ACHN (cell line): ENCODE measurements at places on chromosomes 6 and 20.

DNA sequence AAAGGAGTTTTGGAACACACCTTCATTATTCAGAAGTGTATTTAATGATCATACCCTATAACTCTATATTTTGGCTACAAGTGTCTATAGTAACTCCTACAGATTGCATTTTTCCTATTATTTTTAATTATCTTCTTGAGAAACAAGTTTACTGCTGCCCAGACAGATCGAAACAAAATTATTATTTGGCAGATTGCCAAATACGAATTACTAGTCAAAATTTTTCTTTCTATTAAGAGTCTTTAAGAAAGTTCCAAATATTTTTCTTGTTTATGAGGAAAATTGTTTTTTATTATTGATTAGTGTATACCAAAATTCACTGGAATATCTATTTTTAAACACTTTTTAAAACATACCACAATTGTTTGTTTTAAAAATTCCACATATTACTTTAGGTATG is 821.9 kb upstream of the SLC35B3 start:
- DNase-seq = no peak

GRCh38 chr6:89242574-89243330 is 25.6 kb upstream of the GABRR1 start:
- DNase-seq = peak; percentile 37

DNA sequence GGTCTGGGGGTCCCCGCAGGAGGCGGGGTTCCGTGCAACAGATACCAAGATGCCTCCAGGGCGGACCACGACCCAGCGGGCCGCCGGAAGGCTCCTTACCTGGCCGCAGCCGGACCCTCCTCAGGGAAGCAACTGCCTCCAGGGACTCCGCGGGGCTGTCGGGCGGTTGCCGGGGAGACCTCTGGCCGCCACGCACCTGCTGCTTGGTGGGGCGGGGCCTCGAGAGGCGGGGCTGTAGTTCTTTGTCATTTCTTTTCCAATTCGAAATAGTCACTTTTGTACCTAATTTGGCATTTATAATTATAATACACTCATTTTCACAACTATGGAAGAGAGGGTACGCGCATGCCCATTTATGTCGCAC is 647 bp downstream of the AK9 start:
- DNase-seq = peak; percentile 35

DNA sequence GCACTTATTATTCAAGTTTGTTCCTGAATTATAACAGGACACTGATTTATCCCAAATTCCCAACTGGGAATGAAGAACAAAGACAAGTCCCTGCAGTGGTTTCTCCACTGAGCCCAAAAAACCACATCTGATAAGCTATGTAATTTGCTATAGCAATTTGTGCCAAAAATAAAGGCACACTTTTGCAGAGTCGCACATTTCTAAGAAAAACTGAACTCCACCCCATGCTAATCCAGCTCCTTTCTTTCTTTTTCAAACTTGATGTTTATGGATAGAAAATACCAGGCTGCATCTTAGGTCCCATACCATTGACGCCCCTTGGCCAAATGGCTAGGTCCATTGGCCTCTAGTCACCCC is 170.2 kb upstream of the CITED2 start:
- DNase-seq = no peak

DNA sequence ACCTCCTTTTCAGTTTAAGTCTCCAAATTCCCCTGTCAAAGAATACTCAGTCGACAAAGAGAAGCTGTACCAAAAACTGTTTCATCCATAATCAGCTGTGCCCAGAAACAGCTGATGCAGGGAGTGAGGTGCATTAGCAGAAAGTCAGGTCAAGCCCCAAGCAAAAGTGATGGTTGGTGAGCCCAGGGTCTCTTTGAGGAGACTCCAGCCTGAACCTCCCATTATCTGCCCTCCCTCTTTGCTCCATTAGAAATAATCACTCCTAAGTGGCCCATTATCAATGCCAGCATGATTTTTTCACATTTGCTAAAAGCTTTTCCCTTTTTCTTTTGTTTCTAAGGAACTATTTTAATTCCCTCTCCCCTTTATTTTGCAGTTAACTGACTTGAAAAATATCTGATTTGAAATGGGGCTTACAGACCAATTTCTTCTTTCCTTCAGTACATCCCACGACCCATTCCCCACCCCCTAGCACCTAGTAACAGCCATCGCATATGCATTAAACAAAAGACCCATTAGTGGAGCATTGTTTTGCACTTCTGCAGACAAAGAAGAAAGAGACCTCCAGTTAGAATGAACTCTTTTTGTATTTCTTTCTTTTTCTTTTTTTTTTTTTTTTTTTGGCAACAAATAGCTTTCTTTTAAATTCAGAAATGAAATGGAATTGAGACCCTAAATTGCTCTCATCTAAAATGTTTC is 257.0 kb downstream of the GRIK2 start:
- DNase-seq = no peak

- no peak for DNase-seq
Measured at GRCh38 chr6:140370976-140371870, 996.8 kb upstream of the CITED2 start.

GRCh38 chr20:10633718-10634117 is 40.1 kb downstream of the JAG1 start:
- no peak for DNase-seq
